Stimulated activated CD8-positive, alpha-beta memory T cell treated with anti-CD3 and anti-CD28 coated beads, Interleukin-15, amount 100 ng/mL, for 48 hours (primary cell): ENCODE measurements at places on chromosomes 13 and 19.

DNA sequence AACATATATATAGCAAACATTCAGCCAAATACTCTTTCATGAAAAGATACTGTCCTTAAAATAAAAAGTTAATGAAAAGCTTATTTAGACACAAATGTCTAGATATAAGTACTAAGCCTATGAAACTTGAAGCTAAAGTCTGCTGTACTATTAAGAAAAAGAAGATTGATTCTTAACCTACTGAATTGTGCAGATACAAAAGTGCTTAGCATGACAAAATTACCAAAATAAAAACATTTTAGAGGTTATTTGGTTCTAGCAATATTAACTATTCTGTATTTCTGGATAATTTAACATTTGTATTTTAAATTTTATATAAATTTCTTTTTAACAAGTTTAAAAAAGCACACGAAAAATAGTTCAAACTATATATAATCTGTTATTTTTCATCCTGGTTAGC, 8.8 kb downstream of the RNF6 start:
- no peak for DNase-seq

GRCh38 chr19:4425537-4425936, 23.1 kb downstream of the CHAF1A start:
- DNase-seq = no peak

- DNase-seq = no peak
Observed at GRCh38 chr19:50551034-50551714, 17.1 kb downstream of the LRRC4B start.

DNA sequence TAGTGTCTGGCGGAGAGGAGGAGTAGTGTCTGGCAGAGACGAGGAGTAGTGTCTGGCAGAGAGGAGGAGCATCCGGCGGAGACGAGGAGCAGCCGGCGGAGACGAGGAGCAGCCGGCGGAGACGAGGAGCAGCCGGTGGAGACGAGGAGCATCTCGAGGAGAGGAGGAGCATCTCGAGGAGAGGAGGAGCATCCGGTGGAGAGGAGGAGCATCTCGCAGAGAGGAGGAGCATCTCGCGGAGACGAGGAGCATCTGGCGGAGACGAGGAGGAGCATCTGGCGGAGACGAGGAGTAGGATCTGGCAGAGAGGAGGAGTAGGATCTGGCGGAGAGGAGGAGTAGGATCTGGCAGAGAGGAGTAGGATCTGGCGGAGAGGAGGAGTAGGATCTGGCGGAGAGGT, 18.2 kb downstream of the C13orf46 start:
- no peak for DNase-seq

DNA sequence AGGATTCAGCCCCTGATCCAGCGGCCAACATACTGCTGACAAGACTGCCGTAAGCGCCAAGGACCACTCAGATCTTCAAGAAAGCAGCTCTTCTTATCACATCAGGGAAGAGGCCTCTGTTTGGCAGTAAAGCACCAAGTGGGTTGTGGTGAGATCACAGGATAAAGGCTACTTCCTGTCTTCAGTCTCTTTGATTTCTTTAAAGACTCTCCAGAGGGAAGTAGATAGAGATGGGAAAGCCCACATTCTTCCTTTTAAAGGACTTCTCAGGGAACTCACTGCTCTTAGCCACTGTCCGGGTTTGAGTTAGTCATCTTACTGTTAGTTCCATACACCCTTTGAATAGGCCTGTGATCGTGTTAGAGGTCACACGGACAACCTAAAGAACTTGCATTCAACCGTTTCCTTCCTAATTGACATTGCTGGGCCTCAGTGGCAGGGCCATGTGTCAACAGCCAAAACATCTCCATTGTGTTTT, 47.2 kb upstream of the POMP start:
- no peak for DNase-seq

DNA sequence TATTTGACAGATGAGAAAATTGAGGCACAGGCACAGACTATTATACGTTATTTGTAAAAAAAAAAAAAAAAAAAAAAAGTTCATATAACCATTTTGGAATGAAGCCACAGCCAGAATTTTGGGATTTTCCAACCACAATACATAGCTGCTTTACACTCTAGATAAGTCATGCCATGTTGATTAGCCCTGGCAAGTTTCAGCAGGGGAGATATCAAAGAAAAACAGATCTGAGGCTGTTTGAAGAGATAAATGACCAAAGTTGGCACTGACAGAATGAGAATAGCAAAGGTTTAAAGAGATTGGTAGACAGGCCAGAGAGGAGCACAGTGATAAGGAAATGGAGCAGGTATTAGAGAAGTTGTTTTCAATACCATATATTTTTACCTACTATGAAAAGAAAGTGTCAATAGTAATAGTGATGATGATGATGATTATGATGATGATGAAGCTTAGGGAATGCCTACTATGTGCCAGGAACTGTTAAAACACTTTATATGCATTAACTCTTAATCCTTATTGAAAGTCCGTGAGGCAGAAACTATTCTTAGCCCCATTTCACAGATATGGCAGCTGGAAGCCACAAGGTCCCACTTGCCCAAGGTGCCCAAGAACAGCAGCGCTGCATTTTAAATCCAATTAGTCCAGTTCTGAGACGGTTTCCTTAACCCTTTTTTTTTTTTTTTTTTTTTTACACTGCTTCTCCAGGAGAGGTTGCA, 105.5 kb downstream of the MBNL2 start:
- no peak for DNase-seq

DNA sequence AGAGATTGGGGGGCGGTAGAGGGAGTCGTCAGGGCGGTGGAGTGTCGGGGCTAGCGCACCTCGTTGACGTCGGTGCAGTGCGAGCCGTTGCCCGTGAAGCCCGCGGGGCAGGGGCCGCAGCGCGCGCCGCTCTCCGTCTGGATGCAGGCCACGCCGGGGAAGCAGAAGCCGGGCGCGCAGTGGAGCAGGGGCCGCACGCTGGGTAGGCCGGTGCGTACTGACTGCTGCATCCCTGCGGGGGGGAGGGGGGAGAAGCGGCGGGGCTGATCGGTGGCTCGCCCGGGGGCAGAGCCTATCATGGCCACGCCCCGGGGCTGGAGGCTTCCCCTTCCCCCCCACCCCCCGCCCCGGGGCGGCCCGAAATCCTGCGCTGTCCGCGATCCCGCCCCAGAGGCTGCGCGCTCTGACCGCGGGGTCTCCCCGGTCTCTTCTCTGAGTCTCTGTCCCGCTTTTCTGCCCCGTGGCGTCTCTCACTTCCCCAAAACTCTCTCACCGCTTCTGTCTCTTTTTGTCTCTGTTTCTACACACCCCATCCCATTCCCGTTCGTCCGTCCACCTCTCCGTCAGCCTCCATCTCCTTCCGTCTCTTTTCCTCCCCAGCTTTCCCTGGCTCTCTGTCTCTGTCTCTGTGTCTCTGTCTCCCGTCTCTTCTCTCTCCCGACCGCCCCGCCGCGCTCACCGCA, 1.1 kb downstream of the COMP start:
- no peak for DNase-seq

GRCh38 chr19:52993342-52994178, 20.2 kb upstream of the ERVV-1 start:
- DNase-seq = peak; percentile 66

GRCh38 chr19:19214892-19215291, 3.1 kb downstream of the NCAN start:
- no peak for DNase-seq

GRCh38 chr13:34868733-34869132, 73.3 kb upstream of the NBEA start:
- DNase-seq = no peak

GRCh38 chr13:92346046-92346445, 880.6 kb upstream of the GPC6 start:
- no peak for DNase-seq

DNA sequence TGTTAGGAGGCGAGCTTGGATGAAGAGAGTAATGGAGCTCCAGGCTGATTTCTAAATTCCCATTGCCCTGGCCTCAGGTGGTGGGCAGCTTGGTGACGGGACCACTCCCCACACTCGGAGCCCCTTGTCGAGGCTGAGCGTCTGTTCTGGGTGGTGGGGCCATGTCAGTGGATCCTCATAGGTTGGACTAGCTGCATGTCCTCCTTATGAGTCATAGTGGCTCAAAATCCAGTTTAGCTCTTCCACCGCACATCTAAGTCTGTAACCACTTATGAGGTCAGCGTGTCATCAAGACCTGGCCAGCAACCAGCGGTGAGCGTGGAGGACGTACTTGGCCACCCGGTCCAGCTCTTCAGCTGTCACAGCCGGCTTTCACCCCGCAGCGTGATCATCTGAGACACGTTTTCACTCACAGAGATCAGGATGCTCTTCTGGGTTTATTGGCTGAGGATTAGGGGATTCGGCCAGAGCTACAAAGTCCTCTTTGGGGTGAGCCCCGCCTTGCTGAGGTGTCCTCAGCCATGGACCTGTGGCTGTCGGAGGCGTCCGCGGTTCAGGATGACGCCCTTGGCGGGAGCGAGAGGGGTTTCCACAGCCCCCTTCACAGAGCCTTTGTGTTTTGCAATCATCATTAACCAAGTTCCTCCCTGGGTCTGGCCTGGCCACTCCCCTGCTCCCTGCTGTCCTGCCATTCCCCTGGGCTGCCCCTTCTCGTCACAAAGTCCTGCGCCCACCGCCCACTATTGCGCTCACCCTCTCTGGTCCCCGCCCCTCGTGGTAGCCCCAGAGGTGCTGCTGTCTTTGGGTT, 41.9 kb downstream of the ADPRHL1 start:
- no peak for DNase-seq

- DNase-seq = no peak
Observed at GRCh38 chr13:109255141-109255856, 531.1 kb downstream of the IRS2 start.

DNA sequence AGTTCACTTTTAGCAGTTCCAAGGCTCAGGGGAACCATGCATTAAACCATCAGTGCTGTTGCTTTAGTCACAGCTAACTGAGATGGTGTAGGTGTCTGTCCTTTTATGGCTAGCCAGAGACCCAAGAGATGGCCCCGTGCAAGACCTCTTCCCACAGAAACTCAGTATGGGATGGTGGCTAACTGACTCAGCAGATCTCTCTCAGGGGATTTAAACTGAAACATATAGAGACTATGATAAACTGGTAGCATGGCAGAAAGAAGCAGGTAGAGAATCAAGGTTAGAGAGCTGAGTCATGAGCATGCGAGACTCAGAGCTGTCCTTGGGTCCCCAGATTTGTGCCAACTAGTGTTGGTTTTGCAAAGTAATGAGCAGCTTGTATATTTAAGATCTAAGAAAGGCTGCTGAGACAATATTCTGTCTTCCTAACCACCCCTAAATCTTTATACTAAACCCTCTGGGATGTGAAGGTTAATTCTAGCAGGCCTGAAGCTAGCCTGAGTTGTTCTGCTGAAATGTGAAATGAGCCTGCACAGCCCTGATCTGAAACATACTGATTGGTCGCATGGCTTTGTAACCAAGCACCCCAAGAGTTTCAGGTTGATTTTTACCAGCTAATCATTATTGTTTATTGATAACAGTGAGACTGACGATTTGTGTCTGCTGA, 6.5 kb upstream of the SCEL start:
- DNase-seq = no peak

DNA sequence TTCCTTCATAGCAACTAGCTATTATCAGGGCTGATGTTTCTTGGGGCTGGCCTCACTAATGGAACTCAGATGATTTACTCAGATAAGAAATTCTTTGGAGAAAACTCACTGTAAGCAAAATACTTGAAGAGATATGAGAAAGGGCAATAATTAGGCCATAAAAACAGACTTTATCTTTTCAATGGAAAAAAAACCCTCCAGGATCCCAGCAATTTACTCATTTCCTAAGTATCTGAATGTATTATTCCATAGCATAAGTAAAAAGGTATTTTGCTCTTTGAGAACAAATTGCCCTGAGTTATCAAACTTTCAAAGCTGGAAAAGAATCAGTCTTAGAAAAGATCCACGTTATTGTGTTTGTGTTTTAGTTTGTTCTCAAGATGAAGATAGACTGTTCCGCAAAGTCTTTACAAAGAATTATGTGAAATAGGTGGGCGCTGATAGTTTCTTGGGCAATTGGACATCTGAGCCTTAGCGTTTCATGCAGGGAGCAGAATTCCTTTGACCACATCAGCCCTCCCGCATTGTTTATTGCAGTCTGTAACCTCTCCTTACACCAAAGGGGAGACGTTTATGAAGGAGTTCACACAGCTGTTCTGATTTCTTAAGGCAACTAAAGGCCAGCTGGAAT, 29.1 kb upstream of the CSNK1A1L start:
- DNase-seq = no peak

DNA sequence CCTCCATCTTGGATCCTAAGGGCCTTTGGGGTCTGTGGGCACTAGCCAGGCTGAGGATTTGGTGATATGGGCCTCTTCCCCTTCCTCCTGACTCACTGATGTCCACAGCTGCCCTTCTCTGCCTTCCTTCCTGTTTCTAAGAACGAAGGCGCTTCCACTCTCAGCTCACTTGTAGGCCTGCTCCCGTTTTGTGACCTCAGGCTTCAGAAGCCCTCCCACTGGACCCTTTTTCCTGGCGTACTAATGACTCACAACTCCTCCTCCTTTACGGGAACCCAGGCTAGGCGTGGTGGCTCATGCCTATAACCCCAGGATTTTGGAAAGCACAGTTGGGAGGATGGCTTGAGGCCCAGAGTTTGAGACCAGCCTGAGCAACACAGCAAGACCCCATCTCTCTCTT, 55.6 kb downstream of the TMED1 start:
- DNase-seq = no peak

GRCh38 chr19:3194106-3195087, 8.7 kb downstream of the NCLN start:
- no peak for DNase-seq
